ENCODE measurements at places on chromosomes 12 and 14.

DNA sequence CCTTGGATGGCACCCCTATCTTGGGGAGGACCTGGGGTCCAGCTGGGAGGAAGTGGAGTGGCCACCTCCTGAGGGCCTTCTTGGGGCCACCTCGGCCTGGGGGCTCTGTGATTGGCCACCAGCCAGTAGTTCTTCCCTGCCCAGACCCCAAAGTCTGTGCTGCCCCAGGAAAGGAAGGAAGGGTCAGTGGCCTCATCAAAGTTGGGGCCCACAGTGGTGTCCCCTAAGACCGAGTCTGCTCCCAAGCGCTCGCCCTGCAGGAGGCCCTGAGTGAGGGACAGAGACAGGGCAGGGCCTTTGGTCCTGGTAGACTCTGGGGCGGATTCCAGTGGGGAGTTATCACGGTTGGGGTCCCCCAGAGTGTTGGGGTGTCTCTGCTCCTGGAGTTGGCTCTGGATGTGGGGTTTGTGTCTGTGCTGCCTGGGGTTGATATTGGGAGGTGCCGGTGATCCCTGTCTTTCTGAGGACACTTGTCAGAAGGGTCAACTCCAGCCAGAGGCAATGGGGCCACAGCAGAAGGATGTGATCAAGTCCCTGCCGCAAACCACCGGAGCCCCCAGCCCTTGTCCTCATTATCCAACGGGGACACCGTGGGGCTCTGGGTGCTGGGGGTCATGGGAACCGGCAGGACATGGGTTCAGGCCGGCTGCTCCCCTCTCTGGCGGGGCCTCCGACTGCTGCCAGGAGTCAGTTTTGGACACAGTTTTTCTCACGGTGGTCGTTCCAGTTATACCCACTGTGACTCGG is 364.3 kb downstream of the TMEM121 start:
- DNase-seq: peak; percentile 2

DNA sequence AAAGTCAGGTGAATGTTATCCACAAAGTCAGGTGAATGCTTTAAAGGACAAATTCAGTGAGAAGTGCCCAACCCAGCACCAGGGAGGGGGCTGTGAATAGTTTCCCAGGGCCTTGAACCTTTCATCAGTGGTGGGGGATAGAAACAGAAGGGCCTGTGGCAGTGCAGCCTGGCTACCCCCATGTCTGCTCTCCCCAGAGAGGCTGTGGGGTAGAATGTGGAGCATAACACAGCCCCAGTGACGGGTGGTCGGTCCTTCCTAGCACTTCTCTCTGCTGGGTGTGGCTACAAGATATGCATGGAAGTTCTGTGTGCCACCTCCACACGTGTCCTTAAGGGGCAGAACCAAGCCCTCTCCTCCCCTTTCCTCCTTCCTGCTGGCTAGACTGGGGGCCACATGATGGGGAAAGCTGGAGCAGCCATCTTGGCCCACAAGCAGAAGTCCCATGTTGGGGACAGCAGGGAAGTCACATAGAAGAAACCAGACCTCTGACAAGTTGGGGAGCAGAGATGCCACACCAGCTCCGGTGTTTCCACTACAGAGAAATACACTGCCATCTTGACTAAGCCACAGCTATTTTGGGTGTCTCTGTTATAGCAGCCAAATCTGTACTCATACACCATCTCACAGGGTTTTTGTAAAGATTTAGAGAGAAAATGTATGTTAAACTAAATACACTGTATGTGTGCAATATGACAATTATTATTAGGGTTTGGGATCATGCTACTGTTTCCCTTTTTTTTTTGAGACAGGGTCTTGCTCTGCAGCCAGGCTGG is 17.0 kb downstream of the RITA1 start:
- peak; percentile 6 for DNase-seq

- peak; percentile 44 for DNase-seq
Measured at GRCh38 chr14:96039633-96040311, 610 bp downstream of the C14orf132 start.

DNA sequence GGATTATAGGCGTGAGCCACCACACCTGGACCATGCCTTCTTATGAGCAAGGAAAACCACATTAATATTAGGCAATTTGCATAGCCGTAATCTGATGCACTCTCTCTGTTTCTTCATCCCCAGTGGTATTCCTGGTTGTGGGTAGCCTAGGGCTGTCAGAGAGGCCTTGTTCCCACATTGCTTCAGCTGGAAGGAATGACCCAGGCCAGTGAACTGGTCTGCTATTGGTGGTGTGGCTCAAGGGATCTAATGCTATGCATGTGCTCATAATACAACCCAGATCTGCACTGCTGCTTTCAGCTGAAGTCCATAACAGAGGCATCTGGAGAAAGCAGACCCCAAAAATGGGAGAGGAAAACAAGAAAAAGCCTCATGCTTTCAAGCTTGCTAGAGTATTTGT is 33.1 kb upstream of the G2E3 start:
- DNase-seq: no peak

GRCh38 chr14:90274808-90275457 is 18.6 kb downstream of the PSMC1 start:
- DNase-seq: no peak

GRCh38 chr12:24460099-24460498 is 488.8 kb downstream of the BCAT1 start:
- no peak for DNase-seq

DNA sequence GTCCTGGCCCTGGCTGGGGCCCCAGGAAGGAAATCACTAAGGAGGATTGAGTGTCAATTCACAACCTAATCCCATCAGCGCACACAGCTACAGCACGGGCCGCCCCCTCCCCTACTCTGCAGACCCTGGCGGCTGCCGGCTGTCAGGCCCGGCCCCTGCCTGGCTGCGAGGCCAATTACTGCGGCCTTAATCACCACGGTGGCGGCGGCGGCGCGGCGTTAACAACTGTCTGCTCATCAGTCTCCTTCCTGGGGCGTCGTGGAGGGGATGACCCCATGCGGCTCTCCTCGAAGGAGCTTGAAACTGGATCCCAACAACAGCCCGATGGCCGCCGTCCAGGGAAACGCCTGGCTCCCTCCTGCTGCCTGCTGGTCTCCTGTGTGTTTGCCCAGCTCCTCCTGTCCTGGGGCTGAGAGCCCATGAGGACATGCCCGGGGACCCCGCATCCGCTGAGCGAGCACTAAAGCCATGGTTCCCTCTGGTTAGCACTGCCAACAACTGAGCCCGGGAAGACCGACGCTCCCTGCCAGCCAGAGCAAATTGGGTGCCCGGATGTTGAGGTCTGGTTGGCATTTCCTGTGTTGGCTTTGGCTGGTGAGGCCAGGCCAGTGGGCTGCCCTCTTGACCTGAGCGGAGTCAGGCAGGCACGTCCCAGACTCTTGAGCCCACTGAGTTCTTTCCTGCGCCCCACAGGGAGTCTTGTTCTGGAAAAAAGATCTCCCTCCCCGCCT is 21.8 kb upstream of the EIF2B2 start:
- DNase-seq: peak; percentile 25

All from GM13976 (cell line).